Stimulated activated CD4-positive, alpha-beta T cell treated with anti-CD3 and anti-CD28 coated beads, Interleukin-1b, Interleukin-23, amount 100 ng/mL, for 24 hours (primary cell): ENCODE measurements at places on chromosomes 5 and 9.

DNA sequence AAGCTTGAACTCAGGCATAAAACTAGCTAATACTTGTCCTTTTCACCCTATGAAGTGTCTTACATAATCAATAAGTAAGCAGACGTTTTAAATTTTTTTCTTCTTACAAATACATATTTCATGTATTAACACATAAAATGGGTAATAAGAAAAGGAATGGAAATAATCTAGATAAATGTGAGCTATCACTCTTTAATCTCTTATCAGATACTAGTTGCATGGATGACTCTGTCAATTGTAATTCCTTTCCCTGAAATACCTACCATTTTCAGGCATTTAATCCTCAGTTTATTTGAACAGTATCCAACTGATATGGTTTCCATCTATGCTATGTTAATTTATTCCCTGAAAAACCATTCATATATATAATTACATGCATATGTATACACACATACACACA lies 166.0 kb upstream of the RGS7BP start:
- DNase-seq = no peak

DNA sequence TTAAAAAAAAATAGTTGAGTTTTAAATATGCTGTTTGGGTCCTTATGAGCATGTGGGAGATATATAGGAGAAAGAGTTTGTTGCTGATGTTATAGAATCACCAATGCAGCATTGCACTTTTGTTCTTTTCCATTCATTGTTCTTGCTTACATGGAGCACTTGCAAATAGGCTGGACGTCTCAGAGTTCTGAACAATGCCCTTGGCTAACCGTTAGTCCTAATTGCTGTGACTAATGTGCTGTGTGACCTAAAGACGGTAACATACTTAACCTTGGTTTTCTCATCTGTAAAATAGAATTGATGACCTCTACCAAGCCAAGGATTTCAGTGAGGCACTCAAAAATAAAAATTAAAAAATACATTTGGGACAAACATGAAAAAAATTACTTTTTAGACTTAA lies 29.8 kb downstream of the PIK3R1 start:
- DNase-seq = no peak

DNA sequence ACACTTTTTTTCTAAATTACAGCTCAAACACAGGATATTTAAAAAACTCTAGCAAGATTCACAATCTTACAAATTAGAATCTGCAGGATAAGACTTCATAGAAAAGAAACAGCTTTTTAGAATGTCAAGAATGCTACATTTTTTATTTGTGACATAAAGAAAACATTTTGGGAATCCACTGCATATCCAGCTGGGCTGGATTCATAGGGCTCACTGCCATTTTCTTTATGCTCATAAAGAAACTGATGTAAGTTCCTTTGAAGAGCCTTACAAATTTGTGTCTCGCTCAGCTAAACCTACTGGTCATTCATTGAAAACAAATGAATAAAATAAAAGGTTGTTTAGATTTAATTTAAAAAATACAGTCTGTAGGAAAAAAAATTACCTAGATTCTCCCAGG lies 332.3 kb downstream of the TRPM3 start:
- DNase-seq = no peak

DNA sequence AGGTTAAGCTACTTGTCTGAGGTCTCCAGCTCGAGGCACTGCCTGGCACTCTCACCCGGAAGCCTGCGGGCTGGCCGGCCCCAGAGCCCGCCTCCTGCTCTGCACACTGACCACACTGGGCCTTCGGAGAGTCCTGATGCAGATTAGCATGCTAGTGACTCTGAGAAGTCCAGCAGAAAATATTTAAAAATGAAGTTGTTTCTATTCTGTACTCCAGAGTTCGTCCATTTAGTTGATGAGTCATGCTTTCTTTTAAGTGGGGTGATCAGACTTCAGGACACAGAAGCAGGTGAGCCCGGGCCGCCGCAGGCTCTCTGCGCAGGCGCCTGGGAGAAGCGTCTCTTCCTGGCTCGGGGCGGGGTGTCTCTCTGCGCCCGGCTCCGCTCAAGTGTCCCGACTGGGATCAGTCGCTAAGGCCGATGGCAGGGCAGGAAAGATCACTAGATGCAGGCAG lies 32.5 kb downstream of the FAM240B start:
- DNase-seq = no peak

- DNase-seq = no peak
Measured at GRCh38 chr5:126515337-126515736, 79.7 kb downstream of the ALDH7A1 start.

- no peak for DNase-seq
Measured at GRCh38 chr5:154844809-154845208, 5.6 kb downstream of the FAXDC2 start.

GRCh38 chr9:36855448-36856315 lies 178.4 kb downstream of the PAX5 start:
- no peak for DNase-seq

GRCh38 chr9:119083673-119084072 lies 285.6 kb downstream of the BRINP1 start:
- no peak for DNase-seq

GRCh38 chr5:35004200-35004599 lies 43.5 kb downstream of the AGXT2 start:
- no peak for DNase-seq

GRCh38 chr5:125249400-125249799 lies 503.0 kb upstream of the ZNF608 start:
- no peak for DNase-seq

DNA sequence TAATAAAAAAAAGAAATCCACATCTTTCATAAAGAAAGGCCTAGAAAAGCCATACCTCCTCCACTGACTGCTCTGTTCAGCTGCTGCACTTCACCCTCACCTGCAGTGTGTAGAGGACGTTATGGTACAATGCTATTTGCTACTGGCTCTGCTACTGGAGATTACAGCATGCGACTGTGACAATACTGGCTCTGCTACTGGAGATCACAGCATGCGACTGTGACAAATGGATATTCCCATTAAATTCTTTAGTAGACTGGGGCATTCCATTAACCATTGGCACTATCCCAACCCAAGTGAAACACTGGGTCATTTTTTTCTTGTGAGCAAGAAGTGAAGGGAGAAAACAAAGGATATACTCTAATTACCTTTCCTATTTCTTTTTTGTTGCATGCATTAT lies 1063.5 kb upstream of the DMAC1 start:
- DNase-seq = no peak

- DNase-seq = no peak
Measured at GRCh38 chr9:132793606-132794580, 84.2 kb downstream of the AK8 start.

GRCh38 chr5:144478565-144478964 lies 307.9 kb downstream of the KCTD16 start:
- no peak for DNase-seq
